ENCODE measurements at places on chromosomes 4 and X.
A peak's percentile ranks its signal among the peaks of the same experiment; 100 is the strongest.

- no peak for DNase-seq
These were observed 16.0 kb downstream of the LRBA start for GRCh38 chr4:150999086-150999485.

- DNase-seq, result no peak
These were observed 21.0 kb downstream of the TNIP3 start for GRCh38 chr4:121143131-121143530.

- no peak for DNase-seq
These were observed 95.0 kb upstream of the UBQLN2 start for GRCh38 chrX:56468441-56468840.

DNA sequence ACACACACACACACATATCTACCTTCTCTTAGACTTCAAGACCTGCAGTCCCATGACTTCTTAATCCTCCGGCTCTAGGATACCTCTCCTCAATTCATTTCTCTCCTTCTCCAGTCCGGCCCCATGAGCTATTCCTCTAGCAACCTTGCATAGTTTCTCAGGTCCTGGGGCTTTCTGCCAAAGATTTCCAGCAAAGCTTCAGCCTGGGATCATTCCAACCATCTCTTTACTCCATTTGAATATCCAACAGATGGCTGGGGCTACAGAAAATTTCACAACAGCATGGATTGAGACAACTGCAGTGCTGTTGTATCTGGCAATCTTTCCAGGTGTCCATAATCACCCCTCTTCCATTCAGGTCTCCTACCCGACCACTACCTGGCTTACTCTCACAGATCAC is 184.1 kb downstream of the DCHS2 start:
- DNase-seq, result no peak

- no peak for DNase-seq
These were observed 44.8 kb downstream of the PDS5A start for GRCh38 chr4:39932776-39933402.

GRCh38 chrX:129939986-129940385 is 34.0 kb downstream of the UTP14A start:
- DNase-seq, result no peak

GRCh38 chrX:124282580-124282979 is 49.9 kb upstream of the TEX13D start:
- DNase-seq, result no peak

- no peak for DNase-seq
These were observed 32.1 kb upstream of the GK start for GRCh38 chrX:30620980-30621618.

DNA sequence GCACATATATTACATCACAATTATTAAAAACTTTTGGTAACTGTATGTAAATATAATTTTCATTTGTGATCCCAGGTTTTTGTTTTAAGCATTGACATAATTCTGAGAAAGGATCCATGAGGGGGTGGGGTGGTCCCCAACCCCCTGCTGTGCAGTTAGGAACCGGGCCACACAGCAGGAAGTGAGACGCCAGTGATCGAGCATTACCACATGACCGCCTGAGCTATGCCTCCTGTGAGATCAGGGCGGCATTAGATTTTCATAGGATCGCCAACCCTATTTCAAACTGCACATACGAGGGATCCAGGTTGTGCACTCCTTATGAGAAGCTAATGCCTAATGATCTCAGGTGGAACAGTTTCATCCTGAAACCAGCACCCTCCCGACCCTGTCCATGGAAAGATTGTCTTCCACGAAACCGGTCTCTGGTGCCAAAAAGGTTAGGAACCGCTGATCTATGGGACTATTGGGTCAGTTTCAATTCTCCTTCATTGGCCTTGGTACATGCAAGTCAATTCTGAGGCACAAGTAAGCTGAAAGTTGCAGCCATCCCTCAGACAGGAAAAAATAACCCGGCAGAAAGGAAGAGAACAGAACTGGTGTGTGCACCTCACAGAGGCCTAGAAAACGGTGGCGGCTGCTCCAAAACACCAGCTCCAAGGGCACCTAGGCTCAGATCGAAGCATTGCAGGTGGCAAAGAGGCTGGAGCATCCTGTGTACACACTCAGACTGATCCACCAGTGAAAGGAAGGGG is 7.0 kb upstream of the TMSB4X start:
- DNase-seq, result peak; percentile 52

GRCh38 chrX:47587091-47587891 is 5.1 kb downstream of the TIMP1 start:
- no peak for DNase-seq

GRCh38 chrX:31099536-31100090 is 27.8 kb upstream of the FTHL17 start:
- peak; percentile 48 for DNase-seq

DNA sequence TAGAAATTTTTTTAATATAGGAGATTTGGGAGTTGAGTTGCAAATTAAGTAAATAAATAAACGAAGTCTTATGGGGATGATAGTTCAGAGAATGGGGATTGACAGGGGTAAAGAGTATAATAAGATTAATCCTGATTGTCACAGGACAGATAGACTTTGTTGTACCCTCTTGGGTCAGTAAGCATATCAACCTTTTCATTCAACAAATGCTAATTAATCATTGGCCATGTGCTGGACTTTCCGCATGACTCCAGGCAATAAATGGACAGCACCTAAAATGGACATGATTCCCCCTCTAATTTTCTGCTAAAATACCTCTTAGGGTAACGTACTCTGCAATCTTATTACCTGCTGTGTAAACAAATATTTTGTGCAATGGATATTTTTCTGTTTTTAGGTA is 1331.1 kb upstream of the ADGRL3 start:
- no peak for DNase-seq

- no peak for DNase-seq
These were observed 735.3 kb upstream of the TENM3 start for GRCh38 chr4:181507938-181508337.

DNA sequence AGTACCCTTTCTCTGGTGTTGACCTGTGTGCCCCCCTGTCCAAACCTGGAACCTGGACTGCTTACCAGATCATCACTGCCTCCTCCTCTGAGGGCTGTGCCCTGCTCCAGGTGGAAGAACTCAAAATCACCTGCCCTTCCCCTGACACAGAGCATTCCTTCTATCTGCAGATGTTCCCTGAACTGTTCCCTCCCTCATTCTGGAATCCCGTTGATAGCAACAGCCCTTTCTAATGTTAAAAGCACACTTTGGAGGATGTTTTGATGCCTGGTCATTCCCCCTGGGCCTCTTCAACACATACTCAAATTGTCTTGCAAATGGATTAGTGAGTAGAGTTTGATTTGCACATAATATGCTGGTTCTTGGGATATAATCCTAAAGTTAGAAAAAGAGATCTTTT is 225.8 kb downstream of the FGF13 start:
- DNase-seq, result no peak

DNA sequence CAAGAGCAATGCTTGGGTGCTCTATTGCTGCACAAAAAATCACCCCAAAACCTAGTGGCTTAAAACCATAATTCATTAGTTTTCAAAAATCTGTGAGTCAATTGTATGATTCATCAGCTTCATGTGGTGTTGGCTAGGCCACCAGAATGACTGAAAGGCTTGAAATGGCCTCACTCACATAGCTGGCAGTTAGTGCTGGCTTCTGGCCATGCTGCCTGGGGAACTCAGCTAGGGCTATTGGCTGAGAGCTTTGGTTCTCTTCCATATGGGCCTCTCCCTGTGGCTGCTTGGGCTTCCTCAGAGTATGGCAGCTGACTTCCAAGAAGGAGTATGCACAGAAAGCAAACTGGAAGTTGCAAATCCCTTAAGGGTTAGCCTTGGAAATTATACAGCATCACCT is 3.1 kb upstream of the MTMR1 start:
- peak; percentile 29 for DNase-seq

GRCh38 chr4:56048702-56049431 is 100.1 kb downstream of the CEP135 start:
- DNase-seq, result peak; percentile 71

DNA sequence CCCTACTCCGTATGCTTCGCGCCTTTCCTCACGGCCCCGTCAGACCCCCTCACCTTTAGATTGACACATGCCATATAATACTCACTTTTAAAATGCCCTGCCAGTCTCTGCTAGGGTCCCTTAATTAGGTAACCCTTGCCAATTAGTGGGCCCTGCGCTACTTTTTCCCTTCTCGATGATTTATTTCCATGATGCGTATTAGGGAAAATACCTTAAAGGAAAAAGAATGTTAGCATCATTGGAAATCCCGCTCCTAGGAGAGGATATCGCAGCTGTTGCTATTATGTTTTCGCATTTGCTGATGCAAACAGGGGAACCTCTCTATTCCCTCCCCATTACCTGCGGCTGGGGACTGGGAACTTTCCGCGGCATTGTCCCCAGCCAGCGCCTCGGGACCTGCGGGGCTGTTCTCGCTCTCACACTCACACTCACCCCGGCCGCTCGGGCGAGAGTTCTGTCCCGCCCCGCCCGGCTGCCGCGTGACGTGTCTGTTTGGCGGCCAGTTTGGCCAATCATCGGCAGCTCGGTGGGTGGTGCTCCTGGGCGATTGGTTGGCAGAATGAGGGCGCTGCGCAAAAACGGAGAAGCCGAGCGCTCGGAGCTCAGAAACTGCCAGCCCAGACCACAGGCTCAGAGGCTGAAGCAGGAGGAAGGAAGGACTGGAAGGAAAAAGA is at the start of gene PCDH10:
Gene PCDH10, plus strand, starts transcription at position 605 of the 674 bp plus-strand sequence. CDS start 847 bp downstream, outside the sequence.
- peak; percentile 66 for DNase-seq

GRCh38 chrX:1453395-1453783 is 680 bp upstream of the ASMTL start:
- DNase-seq, result no peak

- DNase-seq, result no peak
These were observed 79.5 kb downstream of the STOX2 start for GRCh38 chr4:183984566-183984965.

DNA sequence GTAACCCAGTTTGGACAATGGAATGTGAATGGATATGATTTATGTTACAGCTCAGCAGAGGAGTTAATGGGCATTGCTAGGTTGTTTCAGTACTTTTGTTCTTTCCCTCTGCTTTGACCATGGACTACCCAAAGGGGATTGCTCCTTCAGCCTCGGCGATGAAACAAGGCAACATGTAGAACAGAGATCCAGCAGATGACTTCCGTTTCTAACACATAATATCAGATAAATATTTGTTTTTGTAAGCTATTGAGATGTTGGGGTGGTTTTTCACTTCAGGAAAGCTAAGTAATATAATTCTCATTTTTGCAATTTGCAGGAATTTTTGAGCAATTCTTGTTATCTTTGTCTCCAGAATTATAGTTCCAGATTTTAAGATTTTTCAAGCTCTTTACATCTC is 934.6 kb upstream of the GRID2 start:
- DNase-seq, result no peak

GRCh38 chr4:176593943-176594342 is 198.8 kb downstream of the VEGFC start:
- no peak for DNase-seq
